ENCODE measurements at places on chromosomes 5 and 9. TPM values are rescaled to one million over a fixed set of nuclear protein-coding genes. Genes with fewer than 3 reads are reported as not detected.

DNA sequence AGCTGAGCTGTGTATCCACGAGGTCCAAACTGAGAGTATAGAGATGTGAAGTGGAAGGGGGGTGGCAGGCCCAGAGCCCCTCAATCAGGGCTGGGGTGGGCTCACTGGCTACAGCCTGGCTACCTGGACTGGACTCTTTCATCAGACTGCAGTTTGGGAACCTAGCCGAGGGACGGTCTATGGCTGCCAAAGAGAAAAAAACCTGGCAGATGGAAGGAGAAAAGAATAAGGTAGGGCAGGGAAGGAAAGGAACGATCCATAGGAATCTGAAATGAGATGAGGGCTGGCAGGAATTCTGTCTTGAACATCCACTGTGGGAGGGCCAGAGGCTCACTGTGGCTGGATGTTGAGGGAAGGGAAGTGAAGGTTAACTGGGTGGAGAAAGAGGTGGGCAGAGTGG lies 224.4 kb upstream of the PANK3 start:
- no peak for DNase-seq

DNA sequence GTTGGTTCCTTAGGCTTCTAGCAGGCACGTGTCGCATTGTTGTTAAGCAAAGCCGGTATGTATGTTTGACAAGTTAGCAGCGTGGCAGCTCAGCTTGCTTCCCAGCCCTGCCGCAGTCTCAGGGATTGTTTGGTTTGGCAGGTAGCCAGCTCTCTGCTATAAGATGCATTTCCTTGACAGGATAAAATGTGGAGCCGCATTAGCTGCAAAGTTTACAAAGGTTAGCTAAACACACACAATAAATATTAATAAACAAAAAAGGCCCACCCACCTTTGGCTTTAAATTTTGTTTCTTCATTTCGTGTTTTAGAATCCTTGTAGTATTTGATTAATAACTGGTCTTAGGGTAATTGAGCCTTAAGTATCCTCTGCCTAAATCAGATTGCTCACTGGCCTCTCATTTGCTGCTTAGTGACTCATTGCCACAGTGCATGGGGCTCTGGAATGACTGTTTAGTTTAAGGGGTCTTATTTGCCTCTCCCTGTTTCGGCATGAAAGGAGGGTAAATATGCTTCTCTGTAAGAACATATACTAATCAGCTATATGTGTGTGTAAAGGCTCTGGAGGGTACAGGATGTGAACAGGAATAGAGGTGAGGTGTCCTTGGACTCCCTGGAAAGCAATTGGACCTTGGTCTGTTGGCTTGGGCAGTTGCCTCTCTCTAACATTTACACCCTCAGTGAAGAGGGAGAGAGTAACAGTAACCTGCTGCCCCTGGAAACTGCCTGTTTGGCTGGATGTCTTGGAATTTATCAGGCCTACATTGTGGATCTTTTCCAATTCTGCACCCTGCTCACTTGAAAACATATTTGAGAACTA lies 122.0 kb downstream of the GDNF start:
- DNase-seq = peak; percentile 27

DNA sequence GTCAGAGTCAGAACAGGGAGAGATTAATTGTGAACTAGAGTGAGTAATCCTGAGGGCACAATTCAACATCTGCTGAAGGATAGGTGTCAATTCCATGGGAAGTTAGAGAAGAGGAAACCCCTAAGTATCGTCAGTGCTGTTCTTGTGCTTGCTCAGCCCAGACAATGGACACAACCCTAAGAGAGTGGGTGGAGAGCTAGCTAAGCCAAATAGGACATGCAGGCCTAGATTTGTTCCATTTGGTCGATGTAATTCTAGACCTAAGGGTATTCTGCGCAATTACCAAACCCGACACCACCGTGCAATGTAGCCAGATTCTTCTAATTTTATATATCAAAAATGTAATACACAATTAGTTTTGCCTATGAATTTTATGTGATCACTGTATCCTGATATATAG lies 431.6 kb downstream of the SH3GL2 start:
- no peak for DNase-seq

- DNase-seq = no peak
Observed at GRCh38 chr9:18666986-18667772, 193.2 kb downstream of the ADAMTSL1 start.

DNA sequence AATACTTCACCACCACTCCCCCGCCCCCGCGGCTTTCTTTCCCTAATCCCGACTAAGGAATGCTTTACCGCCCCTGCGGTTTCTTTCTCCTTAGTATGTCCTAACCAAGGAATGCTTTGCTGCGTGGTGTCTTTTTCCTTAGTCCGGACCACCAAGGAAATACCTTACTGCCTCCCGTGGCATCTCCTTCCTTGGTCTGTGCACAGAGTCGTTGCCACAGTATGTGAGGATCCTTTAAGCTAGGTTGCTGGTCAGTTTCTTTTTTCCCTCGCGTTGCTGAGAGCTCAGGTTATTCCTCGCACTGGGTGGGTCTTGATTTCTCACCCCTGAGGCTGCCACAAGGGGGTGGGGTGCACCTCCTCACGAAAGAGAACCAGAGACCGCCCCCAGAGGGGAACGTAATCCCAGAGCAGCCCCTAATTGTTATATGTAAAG lies 309.4 kb downstream of the NR3C1 start:
- no peak for DNase-seq

- DNase-seq = no peak
Observed at GRCh38 chr5:2751592-2752021, at the start of gene IRX2. IRX2 (minus strand) TSS chr5:2751677; CDS start chr5:2751413, 264 bp downstream.

- no peak for DNase-seq
Observed at GRCh38 chr5:15516486-15516885, 16.5 kb downstream of the FBXL7 start.

- no peak for DNase-seq
Observed at GRCh38 chr5:160230686-160231527, 1.6 kb downstream of the FABP6 start.

GRCh38 chr9:76116913-76117312 lies 226.4 kb downstream of the PCSK5 start:
- DNase-seq = no peak

GRCh38 chr5:160278343-160278742 lies 34.0 kb downstream of the CCNJL start:
- DNase-seq = no peak

DNA sequence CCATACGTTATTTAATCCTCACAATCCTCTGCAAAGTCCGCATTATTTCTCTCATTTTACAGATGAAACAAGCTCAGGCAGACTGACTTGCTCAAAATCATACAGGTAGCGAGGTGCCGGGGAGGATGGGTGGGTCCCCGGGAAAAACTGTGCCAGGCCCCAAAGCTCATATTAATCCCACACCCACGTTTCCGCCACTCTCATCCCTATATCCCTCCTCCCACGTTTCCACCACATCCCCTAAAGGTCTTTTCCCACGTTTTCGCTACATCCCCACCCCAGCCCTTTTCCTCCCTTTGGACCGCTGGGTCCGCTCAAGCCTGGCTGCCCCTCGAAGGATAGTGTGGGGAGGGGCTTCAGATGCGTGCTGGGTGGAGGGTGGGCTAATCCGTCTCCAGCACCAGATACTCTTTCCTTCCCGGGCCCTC lies 434 bp upstream of the FSD1L start:
- no peak for DNase-seq

DNA sequence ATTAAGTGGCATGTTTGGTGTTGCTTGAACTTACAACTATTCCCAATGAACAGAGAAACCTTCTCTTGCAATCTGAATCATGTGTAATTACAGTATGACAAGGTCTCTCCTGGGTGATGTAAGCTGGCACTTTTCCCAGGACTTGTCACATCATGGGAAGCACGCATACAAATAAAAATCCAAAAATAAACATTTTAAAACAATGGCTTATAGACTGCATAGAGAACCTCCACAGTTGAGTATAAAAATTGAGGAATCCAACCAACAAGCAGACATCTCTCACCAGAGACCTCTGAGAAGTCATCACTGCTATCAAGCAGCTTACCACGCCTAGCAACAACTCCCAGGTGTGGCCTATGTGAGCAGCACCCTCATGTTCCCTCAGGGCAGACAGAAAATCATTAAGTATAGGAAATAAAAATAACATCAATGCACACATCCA lies 3.9 kb downstream of the MLLT3 start:
- DNase-seq = no peak

DNA sequence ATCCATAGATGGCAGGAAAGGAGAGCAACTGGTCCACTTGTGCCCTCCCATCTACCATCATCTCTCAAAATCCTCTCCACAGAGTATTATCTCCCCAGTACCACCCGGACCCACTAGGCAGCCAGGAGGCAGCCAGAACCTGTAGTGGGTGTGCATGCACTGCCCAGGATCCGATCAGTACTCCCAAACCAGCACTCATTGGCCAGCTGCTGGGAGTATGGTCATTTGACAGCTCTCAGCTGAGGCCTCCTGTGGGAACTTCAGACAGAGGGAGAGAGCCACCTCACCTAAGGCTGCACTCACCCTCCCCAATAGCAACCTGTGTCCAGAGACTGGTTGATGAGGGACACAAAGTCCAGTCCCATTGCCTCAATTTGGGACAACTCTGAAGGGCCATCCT lies 286.0 kb downstream of the TRIM36 start:
- DNase-seq = no peak

DNA sequence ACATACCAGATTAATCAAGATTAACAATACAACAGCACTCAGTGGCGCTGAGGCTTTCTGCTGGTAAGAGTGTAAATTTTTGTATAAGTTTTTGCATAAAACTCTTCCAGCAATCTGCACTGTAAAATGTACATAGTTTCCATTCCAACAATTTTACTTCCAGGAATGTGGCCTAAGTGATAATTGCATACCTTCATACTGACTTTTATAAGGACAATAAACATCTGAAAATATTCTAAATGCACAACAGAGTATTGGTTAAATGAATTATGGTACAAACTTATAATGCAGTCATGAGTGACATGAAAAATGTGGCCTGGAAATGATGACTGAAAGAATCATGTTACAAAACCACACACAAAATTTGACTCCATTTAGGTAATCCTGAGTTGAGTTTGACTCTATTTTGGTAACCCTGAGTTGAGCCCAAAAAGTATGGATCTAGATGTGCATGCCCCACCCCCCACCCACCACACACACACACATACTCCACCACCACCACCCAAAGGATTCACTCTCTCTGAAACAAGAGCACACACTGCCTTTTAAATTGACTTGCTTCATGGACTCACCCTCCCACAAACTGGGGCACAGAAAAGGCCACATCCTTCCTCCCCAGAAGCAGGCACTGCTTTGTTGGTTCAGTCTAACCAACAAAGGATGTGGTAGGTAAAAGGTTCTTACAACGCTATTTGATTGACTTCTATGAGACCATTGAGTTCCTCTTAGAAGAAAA lies 137.6 kb downstream of the SUSD1 start:
- DNase-seq = no peak

DNA sequence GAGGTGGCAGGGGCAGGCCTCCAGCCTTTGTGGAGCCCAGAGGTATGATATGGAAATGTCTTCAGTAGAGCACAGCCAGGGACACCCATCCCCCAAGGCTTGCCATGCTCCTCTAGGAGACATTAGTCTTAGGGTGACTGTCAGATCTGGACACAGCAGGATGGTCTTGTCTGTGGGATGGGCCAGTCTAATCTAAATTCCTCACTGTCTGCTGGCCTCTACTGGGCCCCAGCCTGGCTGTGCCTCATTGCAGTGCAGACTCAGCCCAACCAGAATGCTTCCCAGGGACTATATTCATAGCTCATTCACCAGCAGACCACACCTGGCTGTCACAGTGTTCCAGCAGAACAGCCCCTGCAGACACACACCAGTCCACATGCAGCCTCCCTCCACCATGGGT lies 129.5 kb upstream of the MRPS30 start:
- DNase-seq = no peak

DNA sequence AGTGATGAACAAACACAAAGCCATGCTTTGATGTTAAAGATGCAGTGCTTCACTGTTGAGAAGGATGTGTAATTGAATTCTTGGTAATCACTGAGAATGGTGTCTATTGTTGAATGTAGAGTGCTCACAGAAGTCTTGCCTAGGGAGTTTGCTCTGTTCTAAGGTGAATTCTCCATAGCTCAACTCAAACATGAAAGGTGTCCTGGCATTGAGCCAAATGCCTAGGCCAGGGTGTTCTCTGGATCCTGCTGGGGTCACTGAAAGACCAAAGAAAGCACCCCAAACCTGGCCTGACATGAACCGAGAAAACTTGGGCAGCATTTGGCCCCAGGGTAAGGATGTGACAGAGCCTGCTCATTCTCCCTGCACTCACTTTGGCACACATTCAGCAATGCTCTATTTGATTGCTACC lies 217.3 kb downstream of the ARL15 start:
- peak; percentile 25 for DNase-seq

- DNase-seq = no peak
Observed at GRCh38 chr5:179864686-179865085, 6.1 kb upstream of the MRNIP start.

DNA sequence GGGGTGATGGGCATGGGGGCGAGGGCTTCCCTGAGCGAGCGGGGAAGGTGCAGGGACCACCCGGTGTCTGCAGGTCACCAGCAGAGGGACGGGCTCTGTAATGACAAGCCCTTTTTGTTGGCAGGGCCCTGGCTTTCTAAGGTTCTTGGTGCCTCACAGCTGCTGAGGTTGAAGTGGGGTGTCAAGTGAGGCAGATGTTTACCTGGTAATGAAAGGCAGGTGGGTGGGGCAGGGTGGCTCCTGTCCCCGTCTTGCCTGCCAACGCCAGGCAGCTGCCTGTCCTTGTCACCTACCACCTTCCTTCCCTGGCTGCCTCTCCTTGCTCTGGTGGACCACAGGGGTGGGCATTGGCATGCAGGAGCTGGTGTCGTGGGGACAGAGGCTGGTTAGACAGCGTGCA lies 41.0 kb upstream of the SEMA4D start:
- DNase-seq = no peak

DNA sequence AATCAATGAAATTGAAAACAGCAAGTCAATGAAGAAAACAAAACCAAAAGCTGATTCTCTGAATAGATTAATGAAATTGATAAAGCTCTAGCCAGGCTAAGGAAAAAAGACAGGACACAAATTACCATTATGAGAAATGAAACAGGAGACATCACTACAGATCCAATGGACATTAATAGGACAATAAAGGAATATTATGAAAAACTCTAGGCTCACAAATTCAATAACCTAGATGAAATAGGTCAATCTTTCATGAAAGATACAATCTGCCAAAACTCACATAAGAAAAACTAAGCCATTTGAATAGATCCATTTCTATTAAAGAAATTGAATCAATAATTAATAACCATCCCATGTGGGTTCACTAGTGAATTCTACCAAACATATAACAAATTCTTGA lies 37.3 kb downstream of the TTC23L start:
- no peak for DNase-seq

The NR2F1 gene
- 0.04 TPM for total RNA-seq

The DNAH5 gene
- not detected for total RNA-seq

The MLANA gene
- total RNA-seq = not detected

The PTGER4 gene
- 0.11 TPM for total RNA-seq

The C8G gene
- total RNA-seq = 5.9 TPM

The TRIM14 gene
- 41.0 TPM for total RNA-seq

The GKAP1 gene
- 2.7 TPM for total RNA-seq

The ZNF366 gene
- not detected for total RNA-seq

The DTWD2 gene
- total RNA-seq = 5.5 TPM

The TAF11L14 gene
- total RNA-seq = not detected

The TMC1 gene
- total RNA-seq = not detected

The ARHGEF37 gene
- 0.27 TPM for total RNA-seq

The WDR36 gene
- total RNA-seq = 67.7 TPM

The SNCB gene
- not detected for total RNA-seq

The CAMK2A gene
- 0.13 TPM for total RNA-seq

All from K562 (cell line).